ENCODE measurements at places on chromosomes 2 and 18.
A peak's percentile ranks its signal among the peaks of the same experiment; 100 is the strongest.

DNA sequence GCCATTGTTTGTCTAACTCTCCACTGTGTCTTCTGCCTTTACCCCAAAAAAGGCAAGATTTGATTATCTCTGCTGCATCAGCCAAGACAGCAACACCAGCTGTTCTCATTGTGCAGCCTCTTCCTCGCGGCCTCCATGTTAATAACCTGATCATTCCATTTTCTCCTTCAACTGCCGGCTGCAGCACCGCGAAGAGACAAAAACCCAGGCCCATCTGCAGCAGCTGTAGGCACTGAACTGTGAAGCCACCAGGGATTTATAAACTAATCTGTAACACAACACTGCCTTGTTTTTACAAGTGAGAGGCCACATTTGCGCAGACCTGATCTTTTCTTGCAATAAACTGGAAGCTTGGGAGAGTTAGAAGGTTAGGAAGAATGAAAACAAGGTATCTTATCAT, 147.8 kb downstream of the SATB2 start:
- no peak for DNase-seq

DNA sequence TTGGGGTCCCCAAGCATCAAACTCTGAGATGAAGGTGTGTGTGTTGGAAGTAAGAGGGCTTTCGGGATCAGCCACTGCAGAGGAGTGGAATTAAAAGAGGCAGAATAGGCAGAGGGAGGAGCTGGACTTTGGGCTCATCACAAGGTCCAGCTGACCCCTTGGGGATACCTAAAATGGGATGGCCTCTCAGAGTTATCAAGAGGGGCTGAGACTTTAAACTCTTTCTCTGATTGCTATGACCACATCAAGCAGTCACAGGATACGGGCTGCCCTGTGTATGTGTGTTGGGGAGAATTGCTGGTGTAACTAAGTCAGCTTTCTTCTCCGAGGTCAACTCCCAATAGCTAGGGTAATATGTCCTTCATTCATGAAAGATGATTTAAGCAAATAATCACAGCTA, 127.7 kb upstream of the SLC14A2 start:
- no peak for DNase-seq

- DNase-seq: no peak
Observed at GRCh38 chr18:46265196-46266156, 161.3 kb downstream of the HAUS1 start.

GRCh38 chr2:198054299-198054698, 249.9 kb downstream of the PLCL1 start:
- DNase-seq: no peak

- DNase-seq: no peak
Observed at GRCh38 chr2:31831585-31831984, 179.2 kb downstream of the MEMO1 start.

DNA sequence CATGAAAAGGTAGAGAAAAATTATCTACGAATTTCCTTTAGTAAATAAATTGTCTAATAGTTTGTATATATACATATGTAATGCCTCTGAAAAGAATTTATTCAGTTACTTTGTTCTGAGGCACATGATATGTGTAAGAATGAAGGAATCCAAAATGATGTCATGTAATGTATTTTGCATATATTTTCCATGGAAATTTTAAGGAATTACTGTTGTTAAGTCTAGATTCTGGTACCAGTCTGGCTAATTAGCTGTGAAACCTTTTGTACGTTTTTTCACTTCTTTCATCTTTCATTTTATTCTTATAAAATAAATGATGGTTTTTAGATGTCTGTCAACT, 12.3 kb downstream of the YIPF4 start:
- no peak for DNase-seq

DNA sequence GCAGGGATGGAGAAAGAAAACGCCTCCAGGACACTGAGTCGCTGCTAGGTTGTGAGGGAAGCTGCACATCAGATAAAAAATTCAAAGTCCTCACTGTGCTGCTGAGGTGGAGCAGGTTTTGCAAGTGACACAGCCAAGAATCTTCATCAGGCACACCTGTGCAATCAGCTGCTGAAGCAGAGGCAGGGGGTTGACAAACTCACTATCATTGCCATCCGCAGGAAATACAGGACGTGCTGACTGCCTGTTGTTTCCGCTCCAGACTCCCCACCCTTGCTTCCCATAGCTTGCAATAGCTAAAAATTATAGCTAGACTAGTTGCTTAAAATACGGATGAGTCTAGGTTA, 147.8 kb upstream of the FHL2 start:
- DNase-seq: no peak

GRCh38 chr18:74532511-74533025, 1.7 kb upstream of the CNDP1 start:
- DNase-seq: no peak

DNA sequence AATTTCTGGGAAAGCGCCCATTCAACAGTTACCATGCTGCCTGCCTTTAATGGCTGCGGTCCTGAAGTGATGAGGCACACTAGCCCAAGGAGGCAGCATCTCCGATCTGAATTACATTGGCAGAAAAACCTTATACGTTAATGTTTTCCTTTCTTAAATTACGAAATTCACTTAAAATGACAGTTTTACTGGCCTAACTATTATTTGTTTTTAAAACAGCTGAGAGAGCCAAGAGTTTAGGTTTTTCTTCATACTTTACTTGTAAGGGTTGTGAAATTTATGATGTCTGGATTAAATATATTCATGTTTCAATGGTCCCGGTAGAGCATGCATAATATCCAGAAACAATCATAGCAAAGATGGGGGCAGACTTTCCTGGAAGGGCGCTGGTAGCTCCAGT, 115.2 kb upstream of the REV1 start:
- DNase-seq: no peak

GRCh38 chr18:78582898-78583738, 396.5 kb upstream of the SALL3 start:
- no peak for DNase-seq

DNA sequence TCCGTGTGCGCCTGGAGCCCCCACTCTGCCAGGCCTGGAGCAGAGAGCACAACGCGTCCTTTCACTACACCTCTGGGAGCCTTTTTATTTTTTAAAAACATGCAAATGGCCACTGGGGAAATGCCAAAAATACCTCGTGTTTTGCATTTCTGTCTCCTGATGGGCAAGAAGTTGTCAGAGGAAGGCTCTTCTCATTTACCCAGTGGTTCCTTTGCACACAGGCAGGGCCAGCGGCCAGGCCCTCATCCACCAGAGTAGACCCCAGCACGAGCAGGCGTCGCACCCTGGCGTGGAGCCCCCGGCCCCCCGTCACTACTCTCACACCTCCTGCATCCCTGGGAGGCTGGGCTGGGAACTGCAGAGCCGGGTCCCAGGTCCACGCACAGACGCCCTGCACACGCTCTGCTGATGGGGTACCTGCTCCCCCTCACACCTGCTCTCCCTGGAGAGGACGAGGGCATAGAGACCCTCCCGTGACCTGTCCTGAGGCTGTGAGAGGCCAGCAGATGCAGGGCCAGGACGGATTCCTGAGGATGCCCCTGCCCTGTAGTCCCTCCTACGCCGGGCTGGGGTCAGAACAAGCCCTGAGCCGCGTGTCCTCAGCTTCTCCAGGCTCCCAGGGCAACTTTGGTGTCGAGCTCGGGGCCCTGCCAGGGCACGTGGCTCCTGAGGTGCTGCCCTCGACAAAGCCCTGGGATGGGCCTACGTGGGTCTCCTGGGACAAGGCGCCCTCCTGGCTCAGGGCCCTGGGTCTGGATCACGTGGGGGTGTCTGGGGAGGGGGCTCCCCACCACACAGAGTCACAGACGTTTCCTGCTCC, 65.0 kb downstream of the NFATC1 start:
- DNase-seq: no peak

GRCh38 chr2:235934059-235934773, 234.0 kb downstream of the GBX2 start:
- peak; percentile 35 for DNase-seq

DNA sequence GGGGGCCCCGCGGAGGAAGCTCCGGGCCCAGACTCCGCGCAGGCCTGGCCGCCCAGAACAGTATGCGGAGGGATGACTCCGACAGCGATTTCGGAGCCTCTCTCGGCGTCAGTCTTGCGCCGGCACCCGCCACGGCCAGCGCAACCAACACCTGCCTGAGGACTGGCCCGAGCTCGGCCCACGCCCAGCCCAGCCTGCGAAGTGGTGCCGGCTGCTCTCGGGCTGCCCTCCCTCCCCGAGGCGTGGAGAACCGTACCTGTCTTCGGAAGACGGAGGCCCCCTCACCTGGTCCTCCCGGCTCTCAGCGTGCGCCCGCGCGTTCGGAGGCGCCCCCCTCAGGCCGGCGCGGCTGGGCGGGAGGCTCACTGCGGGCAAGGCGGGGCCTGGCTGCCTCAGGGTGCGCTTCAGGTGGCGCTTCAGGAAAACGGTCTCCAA, at the start of gene M1AP:
M1AP (minus strand) TSS at position 322 of the 435 bp plus-strand sequence. CDS start 8,055 bp downstream, outside the sequence.
- no peak for DNase-seq

DNA sequence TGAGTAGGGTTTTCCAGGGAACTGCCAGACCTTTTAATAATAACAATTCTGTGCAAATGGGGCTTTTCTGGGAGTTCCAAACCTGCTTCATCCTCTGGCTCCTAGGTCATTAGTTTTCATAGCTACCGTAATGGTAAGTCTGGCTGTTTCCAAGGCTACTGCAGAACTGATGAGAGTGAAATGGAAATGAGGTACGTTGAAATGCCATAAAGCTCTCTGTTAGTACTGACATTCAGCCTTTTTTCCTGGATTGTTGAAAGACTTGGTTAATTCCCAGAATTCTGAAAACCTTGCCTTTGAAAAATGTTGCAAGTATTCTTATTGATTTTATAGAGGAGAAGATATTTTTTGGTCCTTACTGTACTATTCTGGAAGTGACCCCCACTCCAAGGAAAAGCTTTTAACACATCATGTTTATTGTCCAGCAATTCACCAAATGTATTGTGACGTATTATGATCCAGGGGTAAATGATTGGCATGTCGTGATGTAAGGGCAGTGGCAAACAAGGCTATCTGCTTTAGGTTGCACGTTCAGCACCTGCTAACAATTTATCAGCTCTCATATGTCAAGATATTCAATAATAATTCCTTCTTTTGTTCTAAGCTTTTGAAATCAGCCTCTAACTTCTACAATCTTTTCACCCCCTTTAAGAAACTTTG, 767.0 kb upstream of the RAB6C start:
- no peak for DNase-seq

DNA sequence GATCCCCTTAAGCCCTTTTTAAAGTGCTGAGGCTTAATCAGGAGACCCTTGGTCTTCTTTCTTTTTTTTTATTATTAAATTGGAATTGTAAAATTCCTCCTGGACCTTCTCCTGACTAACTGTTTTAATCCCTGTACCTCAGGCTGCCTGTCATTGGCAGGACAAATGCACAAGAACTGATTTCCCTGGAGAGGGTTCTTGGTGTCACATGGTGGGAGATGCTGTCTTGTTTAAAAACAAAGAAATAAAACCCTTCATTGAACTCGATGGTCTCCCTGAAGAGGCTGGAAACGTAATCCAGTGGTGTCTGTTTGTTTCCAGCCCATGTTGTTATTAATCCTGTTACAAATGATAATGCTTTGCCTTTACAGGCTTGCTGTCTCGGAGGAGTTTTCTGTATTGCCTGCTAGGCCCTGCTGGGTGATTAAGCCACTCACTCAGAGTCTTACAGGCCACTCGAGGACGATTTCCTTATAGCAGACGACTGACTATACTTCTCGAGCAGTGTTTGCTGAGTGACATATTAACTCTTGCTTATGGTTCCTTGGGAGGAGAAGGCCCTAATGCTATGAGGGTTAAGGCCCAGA, 100.5 kb upstream of the MGAT5 start:
- DNase-seq: no peak

- no peak for DNase-seq
Observed at GRCh38 chr2:60148716-60149115, 404.7 kb downstream of the BCL11A start.

- DNase-seq: no peak
Observed at GRCh38 chr2:120421830-120422175, 75.9 kb downstream of the INHBB start.

DNA sequence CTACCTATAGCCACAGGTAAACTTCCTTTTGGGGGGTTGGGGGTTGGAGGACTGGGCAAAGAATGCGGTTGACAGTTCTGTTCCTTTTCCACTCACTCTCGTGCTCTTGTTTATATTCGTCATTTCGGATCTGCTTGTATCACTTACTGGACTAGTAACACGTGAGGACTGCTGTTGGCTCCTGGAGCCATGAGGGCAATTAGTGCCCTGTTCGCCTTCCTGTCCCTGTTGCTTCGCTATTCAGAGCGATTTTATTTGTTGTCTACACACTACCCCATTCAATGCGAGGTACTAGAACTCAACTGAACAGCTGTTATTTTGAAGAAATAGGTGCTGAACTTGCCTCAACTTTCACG, 1.1 kb downstream of the KCNJ3 start:
- DNase-seq: no peak

- DNase-seq: peak; percentile 61
Observed at GRCh38 chr2:8413589-8414135, 268.2 kb upstream of the ID2 start.

GRCh38 chr18:35407871-35408481, 30.8 kb upstream of the ZNF396 start:
- DNase-seq: no peak

GRCh38 chr2:150298571-150299305, 188.7 kb downstream of the RND3 start:
- DNase-seq: no peak

DNA sequence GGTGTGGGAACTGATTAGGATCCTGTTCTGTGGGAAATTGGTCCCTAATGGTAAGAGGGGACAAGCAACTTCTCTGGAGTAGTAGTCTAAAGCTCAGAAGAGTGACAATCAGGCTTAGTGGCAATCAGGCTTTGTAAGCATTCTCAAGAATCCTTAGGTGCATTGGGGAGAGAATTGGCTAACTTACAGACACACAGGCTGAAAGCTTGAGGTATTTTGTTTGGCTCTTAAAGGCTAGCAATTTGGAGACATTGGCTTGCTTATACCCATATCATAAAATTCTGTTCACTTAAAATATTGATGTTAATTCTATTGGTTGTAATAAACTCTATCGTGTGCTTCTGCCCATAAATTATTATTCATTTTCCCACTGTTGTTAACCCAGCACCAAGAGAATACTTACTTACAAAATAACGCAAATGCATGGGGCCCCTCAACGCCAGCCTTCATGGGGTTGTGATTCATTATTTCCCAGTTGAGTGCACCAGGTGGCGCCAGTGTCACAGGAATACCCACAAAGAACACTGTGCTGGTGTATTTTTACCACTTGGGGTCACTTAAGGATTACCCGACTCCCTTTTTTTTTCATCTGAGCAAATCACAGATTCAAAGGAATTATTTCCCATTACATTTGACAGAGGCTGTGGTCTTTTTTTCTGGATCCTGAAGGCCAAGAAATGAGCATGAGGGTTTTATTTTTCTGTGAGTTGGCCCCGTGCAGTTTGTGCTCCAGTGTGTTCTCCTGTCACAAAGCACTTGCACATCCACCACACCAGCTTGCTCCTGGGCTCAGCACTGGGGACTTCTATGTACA, 45.5 kb downstream of the DDX1 start:
- DNase-seq: peak; percentile 75

GRCh38 chr18:74901362-74902146, 303.9 kb downstream of the ZNF407 start:
- no peak for DNase-seq

DNA sequence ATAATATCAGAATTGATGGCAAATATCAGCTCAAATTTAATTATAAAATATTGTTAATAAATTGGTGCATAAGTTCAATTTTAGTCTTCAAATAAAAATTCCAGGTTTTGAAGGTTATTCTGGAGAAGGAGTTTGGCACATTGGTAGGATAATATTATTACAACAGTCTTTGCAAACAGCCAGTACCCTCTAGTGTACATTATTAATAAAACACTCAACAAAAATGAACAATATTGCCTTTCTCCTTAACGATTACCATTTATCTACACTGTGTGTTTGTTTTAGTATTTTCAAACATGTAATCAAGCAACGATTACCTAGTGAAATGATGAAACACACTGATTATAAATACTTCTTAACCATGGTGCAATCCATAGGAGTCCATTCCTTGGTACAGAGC, 334.0 kb upstream of the FSIP2 start:
- no peak for DNase-seq
